ENCODE measurements at places on chromosomes 7 and 10.

- no peak for DNase-seq
Measured at GRCh38 chr7:135317676-135318325, 84.2 kb downstream of the STRA8 start.

- no peak for DNase-seq
Measured at GRCh38 chr7:29565982-29566746, 2.5 kb downstream of the PRR15 start.

DNA sequence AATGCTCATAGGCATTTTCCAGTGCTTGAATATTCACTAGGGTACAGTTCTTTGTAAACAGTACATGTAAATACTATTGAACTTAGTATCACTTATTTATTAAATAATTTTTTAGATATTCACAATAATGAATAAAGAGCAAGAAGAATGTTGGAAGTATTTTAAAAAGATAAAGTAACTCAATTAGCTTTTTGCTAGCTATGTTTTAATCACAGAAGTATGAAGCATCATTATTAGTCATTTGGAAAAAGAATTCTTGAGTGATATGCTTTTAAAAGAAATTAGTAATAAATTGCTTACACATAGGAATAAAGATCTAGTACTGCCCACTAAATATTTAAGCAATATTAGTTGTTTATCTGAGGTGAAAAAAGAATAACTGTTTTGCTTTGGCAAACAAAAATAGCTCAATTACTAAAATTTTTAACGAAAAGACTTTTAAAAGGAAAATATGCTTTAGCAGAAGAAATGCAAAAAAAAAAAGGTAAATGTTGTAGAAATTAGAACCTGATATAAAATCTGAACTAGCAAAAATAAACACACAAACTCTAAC, 66.5 kb downstream of the SGMS1 start:
- DNase-seq, result no peak

- DNase-seq, result no peak
Measured at GRCh38 chr10:1607466-1607865, 129.9 kb downstream of the ADARB2 start.

DNA sequence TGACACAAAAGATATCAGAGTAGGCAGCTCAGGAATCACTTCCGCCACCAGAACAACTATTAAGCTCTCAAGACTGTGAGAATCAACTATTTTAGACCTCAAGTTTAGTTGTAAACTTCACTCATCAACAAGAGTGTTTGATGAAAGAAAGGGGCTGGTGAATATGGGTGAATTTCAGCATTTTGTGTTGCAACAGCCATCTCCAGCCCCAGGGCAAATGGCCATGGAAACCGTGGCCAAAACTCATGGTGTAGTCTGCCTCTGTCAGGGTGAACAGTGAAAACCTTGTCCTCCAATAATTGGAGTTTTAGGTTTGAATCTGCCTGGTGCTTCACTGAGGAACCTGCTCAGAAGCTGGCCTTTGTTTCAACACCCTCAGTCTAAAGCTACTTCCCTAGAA, 60.0 kb downstream of the POLR1F start:
- DNase-seq, result no peak

DNA sequence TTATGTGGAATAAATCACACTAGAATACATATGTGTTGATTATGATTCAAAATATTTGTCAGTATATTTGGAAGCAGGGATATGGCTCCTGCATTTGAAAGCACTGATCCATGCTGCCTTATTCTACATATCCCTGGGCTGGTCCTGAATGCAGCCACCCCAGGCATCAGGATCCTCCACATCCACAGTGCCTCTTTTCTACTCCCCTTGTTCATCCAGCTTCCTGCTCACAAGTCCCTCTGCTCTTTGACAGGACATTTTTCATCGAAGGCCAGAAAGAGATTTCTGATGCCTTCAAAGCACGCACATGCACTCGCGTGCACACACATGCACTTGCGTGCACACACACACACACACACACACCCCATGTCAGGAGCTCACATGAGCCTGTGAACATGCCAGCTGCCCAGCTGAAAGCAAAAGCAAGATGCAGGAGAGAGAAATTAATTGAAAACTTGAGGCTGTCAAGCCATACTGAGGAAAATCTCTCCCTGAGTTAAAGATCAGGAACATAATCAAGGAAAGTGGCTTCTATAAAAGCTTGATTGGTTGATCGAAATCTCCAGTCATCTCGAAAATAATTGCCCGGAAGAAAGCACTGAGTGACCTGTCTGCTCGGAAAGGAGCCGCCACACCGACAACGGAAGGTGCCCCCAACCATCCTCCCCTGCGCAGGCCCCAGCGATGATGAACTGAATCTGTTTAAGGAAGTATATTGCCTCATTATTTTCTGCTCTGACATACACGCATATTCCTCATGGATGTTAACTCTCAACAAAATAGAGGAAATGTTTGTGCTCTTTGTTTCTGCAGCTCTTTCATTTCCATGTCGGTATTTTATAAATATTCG, 104.0 kb upstream of the ARID5B start:
- DNase-seq, result no peak

- DNase-seq, result no peak
Measured at GRCh38 chr7:2821842-2822507, 22.1 kb downstream of the GNA12 start.

GRCh38 chr7:41375582-41375981, 327.3 kb downstream of the INHBA start:
- DNase-seq, result no peak

GRCh38 chr10:86393862-86394455, 27.4 kb upstream of the GRID1 start:
- no peak for DNase-seq

DNA sequence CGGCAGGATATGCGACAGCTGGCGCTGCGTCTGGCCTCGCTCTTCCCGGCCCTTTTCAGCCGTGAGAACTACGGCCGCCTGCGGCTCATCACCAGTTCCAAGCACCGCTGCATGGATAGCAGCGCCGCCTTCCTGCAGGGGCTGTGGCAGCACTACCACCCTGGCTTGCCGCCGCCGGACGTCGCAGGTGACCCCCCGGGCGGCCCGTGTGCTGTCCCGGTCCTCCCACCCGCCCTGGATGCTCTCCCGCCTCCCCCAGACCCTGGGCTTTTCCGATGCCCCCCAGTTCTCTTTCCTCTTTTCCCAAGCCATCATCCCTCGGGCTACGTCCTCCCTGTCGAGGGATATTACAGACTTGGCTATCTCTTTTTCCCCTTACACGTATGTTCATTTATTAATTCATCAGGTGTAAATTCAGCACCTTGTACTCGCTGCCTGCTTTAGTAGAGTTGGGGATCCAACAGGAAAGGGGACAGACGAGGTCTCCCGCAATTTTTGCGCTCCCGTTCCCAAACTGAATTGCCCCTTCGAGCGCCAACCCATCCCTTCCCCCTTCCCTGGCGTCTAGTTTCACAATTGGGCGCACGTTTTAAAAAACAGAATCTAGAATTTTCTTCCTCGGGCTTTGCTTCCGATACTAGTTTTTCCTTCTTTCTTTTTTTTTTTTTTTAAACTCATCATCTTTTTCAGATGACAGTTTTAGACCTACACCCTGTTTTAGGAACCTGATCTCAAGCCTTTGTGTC, 846 bp downstream of the MINPP1 start:
- DNase-seq, result peak; percentile 67

- DNase-seq, result peak; percentile 12
Measured at GRCh38 chr10:131149586-131149985, 161.9 kb downstream of the TCERG1L start.

DNA sequence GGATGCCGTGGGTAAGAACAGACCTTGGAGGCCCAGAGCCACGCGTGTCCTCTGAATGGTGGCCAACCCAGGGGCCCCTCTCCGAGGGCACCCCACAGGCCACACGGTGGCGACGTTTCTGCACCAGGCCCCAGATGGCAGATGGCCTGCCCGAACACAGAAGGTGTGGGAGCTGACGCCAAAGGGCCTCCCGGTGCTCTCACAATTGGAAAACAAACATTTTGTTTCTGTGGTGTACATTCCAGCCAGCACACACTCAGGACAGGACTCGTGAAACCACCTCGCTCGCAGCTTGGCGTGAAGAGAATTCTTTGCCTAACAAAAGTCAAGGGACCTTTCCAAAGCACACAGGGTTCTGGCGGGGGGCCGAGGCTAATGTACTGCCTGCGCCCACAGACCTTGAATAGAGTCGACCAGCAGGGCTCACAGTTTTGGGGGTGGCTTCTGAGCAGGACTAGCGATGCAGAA, 112.1 kb downstream of the FAM53B start:
- DNase-seq, result peak; percentile 80

DNA sequence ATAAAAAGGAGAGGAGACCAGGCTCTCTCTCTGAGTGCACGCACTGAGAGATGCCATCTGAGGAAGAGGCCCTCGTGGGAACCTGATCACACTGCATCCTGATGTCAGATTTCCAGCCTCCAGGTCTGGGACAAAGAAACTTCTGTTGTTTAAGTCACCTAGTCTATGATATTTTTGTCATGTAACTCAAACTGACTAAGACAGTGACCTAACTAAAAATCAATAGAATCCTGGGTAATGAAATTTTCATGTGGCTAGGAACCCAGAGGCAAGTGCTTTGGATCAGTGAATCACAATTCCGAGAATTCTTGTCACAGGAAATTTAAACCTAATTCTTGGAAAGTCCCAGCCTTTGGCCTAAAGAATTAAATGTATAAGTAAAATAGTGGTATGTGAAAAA, 107.7 kb downstream of the SLC16A9 start:
- no peak for DNase-seq

GRCh38 chr10:110883924-110884323, 12.2 kb downstream of the PDCD4 start:
- no peak for DNase-seq

DNA sequence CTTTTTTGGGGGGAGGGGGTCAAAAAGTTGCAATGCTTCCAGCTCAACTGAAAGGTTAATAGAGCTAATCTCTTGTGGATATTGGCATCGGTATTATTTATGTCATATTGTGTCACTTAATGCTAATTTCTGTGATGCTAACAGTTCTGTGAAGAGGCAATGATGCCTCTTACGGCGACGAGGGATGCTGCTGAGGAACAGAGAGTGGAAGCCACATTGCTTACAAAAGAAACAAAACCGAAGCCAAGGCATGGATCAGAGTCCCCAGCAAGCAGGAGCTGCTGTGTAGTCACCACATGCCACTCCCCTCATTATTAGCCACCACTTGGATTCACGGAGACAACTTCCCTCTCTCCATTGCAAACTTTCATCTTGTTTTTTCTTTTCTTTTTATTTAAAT, 536.5 kb upstream of the MGMT start:
- no peak for DNase-seq

DNA sequence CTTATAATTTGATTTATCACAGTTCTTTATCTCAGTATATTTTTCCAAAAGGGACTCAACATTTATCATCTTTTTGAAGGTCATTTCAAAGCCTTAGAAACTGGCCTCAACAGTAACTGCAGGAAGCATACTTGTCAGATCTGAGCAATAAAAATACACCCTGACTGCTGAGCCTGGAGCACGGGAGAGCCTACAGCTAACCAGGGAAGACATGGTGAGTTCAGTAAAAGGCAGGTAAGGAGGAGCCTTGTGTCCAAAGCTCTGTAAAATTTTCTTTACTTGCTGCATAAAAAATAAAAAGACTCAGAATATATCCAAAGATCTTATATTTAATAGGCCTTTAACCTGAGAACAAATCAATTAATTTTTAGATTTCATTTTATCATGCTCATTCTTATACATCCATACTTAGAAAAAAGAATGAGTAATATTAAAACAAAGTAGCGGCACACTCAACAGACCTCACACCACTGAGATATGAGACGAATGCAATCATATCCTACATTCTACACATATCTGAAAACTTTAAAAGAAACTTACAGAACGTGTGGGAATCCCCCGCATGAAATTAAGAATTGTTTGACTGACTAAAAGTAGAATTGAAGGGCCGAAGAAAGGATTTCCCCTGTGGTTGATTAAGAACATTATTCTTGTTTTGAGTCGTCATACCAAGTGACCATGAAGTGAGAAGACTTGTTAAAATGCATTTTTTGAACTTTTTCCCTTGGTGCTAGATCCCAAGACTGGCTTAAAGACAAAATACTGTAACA, 296.4 kb upstream of the MKLN1 start:
- no peak for DNase-seq

DNA sequence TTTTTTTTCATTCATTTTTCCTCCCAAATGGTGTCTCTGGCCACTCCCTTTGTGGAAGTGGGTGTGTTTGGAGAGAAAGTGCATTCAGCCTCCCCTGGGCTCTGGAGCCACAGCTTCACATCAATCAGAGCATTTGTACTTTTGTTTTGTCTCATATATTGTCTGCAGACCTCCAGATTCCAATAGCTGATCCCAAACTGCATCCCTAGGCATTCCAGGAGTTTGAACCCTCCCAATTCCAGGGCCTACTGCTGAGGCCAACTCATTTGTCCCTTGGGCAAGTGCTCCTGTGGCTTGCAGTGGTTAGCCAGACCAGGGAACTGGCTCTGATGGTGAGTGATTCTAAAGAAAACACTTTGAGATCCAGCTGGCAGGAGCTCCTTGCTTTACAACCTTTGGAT, 163.3 kb downstream of the IPMK start:
- no peak for DNase-seq

- no peak for DNase-seq
Measured at GRCh38 chr10:75101416-75102251, 9.8 kb upstream of the SAMD8 start.

DNA sequence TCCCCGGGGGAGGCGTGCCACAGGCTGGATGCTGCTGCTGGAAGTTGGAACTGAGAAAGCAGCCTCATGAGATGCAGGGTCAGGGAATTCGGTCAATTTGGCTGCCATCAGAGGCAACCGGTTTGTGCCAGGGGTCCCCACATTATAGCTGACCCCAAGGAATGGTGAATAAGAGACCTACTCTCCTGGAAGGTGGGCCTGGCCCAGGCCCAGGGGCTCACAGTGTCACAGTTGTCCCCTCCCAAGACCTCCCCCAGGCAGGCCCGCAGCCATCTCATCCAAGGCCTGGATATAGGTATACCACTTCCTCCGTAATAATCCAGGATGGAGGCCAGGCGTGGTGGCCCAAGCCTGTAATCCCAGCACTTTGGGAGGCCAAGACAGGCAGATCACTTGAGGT, 114.6 kb downstream of the NPTX2 start:
- no peak for DNase-seq

GRCh38 chr7:71334541-71334940, 202.6 kb downstream of the GALNT17 start:
- no peak for DNase-seq

- no peak for DNase-seq
Measured at GRCh38 chr7:121643320-121643719, 229.6 kb upstream of the PTPRZ1 start.

GRCh38 chr7:112640685-112641084, 149.5 kb downstream of the TMEM168 start:
- DNase-seq, result no peak

- DNase-seq, result no peak
Measured at GRCh38 chr7:101790566-101791293, 26.7 kb upstream of the CUX1 start.

GRCh38 chr10:86362586-86363183, 3.9 kb downstream of the GRID1 start:
- DNase-seq, result no peak

DNA sequence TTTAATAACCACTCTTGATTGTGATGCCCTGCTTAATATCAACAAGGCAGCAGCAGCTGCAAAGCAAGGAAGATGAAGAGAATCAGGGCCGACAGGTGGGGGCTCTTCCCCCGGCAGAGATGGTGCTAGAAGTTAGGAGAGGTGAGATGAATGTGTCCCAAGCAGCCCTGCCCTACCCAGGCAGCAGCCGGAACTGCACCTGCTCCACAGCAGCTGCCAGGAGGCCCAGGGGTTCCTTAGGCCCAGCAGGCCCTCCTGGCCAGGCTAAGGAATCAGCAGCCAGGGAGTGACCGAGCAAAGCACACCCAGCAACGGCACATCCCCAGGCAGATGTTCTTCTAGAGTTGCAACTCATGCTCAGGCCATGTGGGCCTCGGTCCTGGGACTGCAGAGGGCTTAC, 17.9 kb downstream of the AFAP1L2 start:
- DNase-seq, result no peak
